ENCODE measurements at places on chromosomes 3 and 15.

DNA sequence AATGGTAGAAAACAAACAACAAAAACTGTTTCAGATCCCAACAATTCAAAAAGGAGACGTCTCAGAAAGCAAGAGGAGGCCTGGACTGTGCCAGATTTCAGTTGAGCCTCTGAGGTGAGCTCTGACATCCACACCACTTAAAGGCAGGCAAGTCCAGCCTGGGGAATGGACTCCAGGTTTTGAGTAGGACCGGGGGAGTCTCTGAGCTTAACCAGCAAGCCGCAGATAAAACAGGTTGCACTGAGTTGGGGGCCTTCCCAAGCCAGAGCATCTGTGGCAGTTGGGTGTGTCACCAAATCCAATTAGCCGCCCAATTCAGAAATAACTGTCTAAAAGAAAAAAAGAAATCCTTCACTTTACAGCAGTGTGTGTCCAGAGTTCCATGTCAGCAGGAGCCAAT is 54.7 kb downstream of the OXNAD1 start:
- DNase-seq: no peak

DNA sequence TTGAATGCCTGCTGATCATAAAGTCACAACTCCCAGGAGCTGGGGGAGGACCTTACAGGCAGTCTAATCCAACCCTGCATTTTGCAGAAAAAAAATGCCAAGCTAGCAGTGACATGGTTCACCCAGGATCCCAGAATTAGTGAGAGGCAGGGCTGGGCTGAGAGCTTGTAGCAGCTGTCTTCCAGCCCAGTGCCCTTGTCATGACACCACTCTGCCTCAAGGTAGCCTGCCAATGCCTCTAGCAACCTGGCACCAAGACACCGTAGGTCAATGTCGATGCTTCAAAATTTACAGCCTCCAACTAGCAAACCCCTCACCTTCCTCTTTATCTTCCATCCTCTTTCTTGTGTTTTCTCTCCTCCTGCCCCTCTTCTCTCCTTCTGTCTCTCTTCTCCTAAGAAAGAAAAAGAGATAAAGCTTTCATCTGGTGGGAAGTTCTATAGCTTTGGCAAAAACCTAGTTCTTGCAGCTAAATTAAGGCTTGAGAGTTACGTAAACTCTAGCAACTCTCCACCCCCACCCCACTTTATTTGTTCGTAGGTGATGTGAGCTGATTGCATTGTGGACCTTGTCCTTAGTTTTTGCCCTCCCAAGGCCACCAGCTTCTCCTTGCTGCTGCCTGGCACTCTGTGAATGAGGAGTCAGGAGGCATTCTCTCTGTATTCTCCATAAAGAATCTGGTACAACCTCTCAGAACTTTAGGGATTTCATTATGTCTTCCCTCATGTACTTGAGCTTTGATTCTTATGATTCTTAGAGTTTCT is 18.3 kb upstream of the BFSP2 start:
- DNase-seq: no peak

DNA sequence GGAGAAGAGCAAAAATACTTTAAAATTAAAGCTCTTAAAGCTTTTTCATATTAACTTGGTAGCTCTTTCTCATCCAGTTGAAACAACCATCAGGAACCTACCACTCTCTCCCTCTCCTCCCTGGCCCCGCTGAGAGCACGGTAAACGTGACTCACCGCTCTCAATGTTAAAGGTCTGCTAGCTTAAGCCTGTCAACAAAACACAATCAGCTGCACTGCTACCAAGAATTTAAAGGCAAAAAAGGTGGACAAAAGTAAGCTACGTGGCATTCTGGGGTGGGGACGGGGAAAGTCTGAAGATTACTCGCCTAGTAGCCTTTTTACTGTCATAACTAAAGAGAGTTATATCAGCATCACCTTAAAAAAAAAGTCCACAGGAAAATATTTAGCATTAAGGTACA is 8.4 kb upstream of the GP5 start:
- no peak for DNase-seq

DNA sequence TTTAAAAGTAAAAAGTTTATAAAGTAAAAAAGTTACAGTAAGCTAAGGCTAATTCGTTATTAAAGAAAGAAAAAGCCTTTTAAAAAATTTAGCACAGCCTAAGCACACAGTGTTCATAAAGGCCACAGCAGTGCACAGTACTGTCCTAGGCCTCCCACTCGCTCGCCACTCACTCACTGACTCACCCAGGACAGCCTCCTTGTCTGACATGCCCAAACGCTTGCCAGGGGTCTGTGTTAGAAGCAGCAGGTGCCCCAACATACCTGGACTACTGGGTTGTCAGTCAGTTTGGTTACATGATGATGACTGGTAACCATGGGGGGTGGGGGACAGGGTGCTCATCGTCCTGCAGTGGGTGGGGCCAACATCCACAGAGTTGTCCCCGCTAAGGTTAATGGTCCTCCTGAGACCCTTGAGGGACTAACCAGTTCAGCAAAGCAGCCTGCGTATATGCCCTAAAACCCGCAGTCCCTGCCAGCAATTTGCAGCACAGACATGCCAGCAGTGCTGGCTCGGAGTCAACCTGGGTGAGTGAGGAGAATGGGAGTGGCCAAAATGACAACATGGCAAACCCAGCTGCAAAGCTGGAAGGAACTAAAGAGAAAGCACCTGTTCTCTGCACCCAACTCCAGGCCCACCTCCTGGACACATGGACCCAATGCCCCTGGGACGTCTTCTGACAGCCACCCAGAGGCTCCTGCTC is 49.2 kb downstream of the CYFIP1 start:
- no peak for DNase-seq

GRCh38 chr3:134976948-134977347 is 181.9 kb downstream of the EPHB1 start:
- DNase-seq: no peak

DNA sequence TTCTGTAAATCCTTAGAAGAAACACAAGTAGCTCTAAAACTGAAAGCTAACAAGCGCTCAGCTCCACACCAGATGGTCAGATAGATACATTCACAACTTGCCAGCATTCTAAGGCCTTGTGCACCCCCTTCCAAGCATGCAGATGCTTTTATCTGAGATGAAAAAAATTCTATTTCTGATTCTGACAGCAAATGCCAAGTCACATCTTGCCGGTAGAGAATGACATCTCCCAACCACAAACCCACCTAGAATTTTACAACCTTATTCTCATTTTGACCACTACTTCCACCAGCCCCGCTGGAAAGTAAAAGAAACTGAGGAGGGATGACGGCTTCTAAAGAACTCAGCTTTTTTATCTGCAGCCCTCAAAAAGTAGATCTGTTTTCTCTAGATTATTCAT is 57.7 kb downstream of the SUMF1 start:
- no peak for DNase-seq

DNA sequence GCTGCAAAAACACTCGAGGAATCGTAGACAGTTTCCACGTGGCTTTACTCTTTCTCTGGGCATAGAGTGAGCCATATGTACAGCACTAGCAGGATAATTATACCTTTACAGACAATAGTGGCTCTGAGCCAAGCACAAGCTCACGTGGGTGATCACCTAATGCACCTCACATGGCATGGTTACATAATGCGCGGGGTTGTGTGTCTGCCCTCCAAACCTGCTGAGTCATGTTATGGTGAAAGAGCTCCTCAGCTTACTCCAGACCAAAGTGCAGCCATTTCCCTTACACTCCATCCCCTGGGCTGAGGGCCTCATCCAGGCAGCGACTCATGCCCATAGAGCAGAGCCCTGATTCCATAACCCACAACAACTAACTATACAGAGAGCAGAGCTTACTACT is 1458.4 kb upstream of the CADM2 start:
- no peak for DNase-seq

DNA sequence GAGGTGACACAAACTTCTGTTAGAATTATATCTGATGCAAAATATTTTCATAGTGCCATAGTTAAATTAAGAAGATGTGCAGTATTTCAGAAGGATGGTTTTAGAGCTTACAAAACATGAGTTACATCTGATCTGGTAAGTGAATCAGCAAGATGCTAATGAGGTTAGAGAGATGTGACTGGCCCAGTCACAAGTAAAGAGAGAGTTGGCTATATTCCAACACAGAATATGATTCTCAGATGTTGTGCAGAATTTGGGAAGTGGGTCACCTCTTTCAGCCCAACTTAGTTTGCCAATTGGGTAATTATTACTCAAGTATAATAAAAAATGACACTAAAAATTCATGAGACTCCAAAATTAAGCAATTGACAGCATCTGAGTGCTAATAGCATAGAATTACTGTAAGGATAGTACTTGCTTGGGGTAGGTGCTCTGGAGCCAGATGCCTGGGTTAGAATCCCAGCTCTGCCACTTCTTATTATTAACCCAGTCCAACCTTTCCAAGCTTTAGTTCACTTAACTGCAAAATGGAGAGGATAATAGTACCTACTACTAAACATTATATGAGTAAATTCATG is 30.8 kb downstream of the P2RY1 start:
- no peak for DNase-seq

- no peak for DNase-seq
Measured at GRCh38 chr3:33791477-33792166, 6.8 kb upstream of the PDCD6IP start.
